ENCODE measurements at places on chromosomes 1 and 21.

- no peak for DNase-seq
Measured at GRCh38 chr1:230158415-230159291, 91.6 kb downstream of the GALNT2 start.

DNA sequence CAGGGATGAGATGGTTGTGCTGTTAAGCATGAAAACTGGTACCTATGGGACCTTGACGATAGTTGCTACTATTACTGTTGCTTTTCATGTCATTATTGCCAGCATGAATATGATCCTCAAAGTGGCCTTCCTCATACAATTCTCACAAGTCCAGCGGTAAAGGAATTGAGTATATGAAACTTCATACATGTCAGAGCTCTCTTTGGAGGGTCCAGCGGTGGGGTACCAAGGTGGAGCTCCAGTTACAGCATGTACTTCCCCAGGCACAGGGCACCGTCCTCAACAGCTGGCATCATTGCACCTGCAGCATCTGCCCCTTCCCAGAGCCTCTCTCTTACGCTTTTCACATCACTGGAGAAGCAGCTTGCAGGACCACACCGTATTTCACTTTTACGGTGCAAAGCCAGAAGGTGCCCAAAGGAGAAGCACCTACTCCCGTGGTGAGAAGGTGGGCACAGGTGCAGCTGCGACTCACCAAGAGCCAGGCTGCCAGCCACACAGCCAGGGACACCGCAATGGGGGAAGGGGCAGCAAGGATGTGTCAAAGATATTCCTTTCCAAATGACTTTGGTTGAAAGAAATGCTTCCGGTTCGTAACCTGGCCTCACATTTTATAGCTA, 166.4 kb upstream of the IRF2BP2 start:
- DNase-seq = no peak

DNA sequence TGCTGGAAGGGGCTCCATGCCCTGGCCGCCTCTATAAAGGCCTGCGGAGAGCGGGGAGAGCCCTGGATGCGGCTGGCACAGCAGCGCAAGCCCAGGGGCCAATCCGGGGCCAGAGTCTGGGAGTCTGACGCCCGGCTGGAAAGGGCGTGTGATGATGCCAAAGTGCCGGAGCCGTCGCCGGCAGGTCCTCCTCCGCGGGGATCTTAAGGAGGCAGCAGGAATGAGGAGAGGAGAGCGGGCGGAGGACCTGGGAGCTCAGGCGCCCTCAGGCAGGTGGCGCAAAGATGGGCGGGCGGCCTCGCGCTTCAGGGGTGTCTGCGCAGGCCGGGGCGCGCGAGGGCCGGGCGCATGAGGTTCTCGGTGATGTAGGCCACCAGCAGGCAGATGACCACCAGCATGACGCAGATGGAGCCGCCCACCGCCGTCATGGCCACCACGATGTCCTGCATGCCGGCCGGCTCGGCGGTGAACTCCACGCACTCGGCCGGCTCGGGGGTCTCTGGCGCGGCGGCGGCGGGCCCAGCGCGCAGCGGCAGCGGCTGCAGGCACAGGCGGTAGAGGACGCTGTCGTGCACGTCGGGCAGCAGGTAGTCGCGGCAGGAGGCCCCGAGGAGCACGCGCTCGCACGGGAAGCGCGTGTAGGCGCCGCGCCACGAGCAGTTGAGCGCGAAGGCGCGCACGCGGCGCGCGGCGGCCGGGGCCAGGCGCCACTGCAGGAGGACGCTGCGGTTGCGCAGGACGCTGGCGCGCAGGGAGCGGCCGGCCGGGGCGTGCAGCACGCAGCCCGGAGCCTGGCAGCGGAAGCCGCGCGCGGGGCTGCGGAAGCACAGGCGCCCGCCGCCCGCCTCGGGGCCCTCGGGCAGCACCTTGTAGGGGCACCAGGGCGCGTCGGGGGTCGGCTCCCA, 653 bp downstream of the FNDC10 start:
- no peak for DNase-seq

- no peak for DNase-seq
Measured at GRCh38 chr1:87149241-87150041, 179.2 kb upstream of the LMO4 start.

DNA sequence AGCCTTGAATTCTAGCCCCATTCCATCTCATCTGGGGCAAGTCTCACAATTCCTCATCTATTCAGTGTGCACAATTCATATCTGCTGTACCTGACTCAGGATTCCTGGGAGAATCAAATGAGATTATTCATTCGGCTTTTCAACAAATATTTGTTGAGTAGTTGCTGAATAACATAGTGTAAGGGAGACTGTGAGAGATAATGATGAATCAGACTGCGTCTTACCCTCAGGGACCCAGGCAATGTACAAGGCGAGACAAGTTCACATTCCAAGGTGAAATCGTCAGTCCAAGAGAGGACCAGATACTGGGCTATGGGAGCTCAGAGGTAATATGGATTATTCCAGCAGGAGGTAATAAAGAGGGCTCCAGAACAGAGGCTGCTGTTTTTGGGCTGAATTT, 67.8 kb upstream of the SMYD2 start:
- DNase-seq = no peak

GRCh38 chr21:18298228-18298627, 53.6 kb downstream of the CHODL start:
- DNase-seq = no peak

DNA sequence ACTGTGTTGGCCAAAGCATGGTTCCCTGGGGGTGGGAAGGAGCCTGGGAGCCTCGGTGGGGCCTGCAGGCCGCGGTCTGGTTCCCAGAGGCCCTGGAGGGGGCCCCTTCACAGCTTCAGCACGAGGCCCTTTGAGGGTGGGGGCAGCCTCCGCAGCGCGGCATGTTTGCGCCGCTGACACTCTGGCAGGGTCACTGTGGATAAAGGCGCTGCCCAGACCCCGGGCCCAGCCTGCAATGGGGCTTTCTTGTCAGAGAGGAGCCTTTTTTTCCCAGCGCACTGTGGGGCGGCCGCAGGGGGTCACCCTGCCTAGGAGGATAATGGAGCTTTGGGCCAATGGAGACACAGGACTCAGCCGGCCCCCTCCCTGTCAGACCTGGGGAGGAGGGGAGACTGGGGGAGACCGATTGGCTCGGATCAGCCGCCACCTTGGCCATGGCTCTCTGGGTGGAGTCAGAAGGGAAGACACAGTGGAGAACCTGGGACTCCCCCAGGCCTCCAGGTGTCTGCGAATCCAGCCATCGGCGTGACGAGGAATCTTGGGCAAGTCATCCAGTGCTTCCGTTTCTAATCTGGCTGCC, 26.0 kb downstream of the EPHB2 start:
- DNase-seq = no peak

DNA sequence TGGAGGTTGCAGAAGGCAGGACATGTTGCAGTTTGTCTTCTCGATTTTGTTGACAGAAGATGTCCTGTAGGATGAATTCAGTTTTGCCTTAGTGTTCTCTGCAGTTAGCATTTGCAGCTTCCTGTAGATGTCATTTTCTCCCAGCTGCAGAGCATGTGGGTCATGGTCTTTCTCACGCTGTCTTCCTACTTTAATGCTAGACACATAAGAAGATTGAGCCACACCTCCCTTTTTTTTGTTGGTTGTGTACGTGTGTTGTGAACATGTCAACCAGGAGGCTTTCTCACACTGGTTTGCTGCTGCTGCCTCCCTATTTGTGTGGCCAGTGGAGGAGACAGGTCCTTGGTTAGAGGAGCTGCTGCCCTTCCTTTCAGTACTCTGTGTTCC, 110.7 kb downstream of the VPS13D start:
- no peak for DNase-seq
